Metanephros (tissue), 2 donors: ENCODE measurements at places on chromosomes 4 and X. TPM values are rescaled to one million over a fixed set of nuclear protein-coding genes. Genes with fewer than 3 reads are reported as not detected.

The PORCN gene
- 7.4 TPM for total RNA-seq

The SPANXB1 gene
- not detected for total RNA-seq

The EPGN gene
- total RNA-seq = 0.88 TPM

The ATP8A1 gene
- total RNA-seq = 33.2 TPM

The FGF13 gene
- 27.5 TPM for total RNA-seq

The LNX1 gene
- 19.3 TPM for total RNA-seq

The NLGN4X gene
- 14.3 TPM for total RNA-seq

The ADGRG4 gene
- total RNA-seq = not detected

The PITX2 gene
- 8.8 TPM for total RNA-seq

The MGARP gene
- 0.12 TPM for total RNA-seq

The RPGR gene
- total RNA-seq = 15.0 TPM

The GAGE12H gene
- total RNA-seq = not detected

The AREG gene
- total RNA-seq = 0.29 TPM

The DMP1 gene
- not detected for total RNA-seq

The TCEAL2 gene
- 1.8 TPM for total RNA-seq

The SUV39H1 gene
- 3.7 TPM for total RNA-seq

The SAGE1 gene
- not detected for total RNA-seq

The CLTRN gene
- total RNA-seq = 10.3 TPM
